CD4-positive, alpha-beta T cell treated with Interleukin-4 for 1 hour (primary cell): ENCODE measurements at places on chromosomes 2 and 18.

DNA sequence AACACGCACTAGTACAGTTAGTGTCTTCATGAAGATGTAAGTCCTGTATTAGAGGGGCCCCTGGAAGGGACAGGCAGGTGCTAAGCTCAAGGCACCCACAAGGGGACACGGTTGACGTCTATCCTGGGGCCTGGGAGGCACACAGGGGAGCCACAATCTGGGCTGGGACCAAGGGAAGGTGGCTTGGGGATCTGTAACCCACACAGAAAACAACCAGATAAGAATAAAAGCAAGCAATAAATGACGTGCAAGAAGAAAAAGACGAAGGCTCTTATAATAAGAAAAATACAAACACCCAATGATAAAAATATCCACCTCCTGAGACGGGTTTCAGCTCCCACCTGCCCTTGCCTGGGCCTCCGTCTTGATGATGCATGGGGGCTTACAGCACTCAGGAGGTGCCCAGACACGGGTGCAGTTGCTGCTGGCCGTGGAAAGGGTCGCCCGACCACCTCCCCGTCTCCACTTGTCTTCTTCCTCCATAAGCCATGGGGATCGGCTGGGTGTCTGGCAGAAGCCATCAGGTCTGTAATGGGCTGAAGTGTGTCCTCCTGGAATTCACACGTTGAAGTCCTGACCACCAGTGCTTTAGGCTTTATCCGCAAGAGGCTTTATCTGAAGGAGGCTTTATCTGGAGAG lies 73.9 kb downstream of the TWIST2 start:
- DNase-seq, result no peak

DNA sequence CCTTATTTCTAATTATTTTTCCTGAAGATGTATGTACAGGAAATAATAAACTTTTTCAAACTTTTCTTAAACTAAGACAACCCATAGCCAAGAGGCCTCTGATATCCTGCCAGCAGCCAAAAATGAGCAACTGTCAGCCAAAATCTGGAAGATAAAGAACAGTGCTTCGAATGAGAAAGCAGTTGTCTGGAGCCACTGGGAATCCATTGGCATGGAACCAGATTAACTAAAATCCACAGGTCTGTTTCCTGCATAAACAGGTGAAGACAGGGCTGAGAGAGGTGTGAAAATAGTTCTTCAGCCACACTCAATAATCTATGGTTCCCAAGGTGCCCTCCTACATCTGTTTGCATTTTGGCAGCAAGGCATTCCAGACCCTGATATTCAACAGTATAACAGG lies 1076.7 kb upstream of the PIK3C3 start:
- no peak for DNase-seq

DNA sequence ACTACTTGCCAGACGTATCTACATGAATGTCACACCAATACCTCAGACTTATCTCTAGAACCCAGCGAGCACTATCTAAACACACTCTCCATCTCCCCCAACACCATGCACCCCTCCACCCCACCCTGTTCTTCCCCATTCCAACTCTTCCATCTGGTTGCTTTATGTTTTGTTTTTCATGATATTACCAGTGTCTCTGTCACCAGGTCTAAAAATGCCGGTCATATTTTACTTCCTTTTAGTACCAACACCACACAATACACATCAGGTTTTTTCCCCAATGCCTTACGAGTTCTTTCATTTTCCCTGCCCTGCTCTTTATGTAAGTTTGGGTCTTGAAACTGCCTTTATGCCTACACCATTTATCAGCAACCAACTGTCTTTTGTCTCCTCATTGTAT lies 10.2 kb upstream of the ITGA4 start:
- DNase-seq, result no peak

- no peak for DNase-seq
These were observed 140.5 kb downstream of the LRP2 start for GRCh38 chr2:169221745-169222369.

DNA sequence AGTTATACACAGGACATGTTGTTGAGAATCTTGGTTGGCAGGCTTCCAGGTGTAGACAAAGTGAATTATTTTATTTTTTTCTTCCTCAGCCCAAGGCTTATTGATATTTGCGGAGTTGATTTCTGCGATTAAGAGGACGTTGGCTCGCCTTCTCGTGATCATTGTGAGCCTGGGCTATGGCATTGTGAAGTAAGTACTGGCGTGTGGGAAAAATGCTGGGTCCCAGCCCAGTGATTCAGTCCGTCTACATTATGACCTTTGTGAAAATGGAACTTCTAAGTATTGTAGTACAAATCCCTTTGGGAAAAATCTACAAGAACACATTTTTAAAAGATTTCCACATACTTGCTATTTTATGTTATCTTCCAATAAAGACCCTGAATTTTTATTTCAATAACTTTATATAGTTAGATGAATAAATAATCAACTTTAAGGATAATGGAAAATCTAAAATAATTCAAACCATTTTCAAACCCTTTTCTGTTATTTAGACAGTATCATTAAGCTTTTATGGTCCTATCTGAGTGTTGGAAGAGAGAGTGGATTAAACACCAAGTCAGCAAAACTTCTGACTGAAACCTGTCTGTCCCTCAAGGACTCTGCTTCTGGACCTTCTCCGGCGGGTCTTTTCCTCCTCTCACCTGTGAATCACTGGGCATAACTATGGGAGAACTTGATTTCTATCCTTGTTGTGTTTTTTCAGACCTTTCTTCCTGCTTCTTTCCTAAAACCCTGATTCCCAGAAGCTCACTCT lies 31.0 kb downstream of the TMEM87B start:
- no peak for DNase-seq

GRCh38 chr2:50746526-50746925 lies 285.4 kb downstream of the NRXN1 start:
- no peak for DNase-seq

DNA sequence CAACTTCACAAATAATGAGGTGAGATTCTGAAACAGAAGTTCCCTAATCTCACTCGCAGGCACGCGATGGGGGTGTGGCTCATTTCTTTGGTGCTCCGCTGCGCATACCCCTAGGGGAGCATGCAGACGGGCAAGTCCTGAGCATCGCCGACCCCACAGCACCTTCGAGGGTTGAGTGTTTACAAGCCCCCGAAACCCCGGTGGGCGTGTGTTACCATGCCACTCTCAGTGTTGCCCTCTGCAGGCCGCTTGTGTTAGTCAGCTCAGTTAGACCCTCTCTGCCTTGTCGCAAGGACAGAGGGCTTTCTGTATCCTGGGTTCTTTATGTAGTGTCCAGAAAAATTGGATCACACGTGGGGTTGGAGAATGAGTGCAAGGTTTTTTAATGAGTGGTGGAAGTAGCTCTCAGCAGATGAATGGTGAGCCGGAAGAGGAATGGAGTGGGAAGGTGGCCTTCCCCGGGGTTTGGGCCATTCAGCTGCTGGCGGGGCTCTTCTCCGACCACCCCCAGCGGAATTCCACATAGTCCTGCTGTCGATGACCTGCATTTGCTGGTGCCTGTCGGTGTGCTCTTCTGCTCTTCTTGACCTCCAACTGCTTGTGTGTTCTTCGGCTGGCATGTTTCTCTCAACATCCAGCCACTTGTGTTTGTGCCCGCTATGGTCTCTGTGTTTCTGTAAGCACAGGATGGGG lies 191.3 kb downstream of the RPRM start:
- DNase-seq, result no peak

DNA sequence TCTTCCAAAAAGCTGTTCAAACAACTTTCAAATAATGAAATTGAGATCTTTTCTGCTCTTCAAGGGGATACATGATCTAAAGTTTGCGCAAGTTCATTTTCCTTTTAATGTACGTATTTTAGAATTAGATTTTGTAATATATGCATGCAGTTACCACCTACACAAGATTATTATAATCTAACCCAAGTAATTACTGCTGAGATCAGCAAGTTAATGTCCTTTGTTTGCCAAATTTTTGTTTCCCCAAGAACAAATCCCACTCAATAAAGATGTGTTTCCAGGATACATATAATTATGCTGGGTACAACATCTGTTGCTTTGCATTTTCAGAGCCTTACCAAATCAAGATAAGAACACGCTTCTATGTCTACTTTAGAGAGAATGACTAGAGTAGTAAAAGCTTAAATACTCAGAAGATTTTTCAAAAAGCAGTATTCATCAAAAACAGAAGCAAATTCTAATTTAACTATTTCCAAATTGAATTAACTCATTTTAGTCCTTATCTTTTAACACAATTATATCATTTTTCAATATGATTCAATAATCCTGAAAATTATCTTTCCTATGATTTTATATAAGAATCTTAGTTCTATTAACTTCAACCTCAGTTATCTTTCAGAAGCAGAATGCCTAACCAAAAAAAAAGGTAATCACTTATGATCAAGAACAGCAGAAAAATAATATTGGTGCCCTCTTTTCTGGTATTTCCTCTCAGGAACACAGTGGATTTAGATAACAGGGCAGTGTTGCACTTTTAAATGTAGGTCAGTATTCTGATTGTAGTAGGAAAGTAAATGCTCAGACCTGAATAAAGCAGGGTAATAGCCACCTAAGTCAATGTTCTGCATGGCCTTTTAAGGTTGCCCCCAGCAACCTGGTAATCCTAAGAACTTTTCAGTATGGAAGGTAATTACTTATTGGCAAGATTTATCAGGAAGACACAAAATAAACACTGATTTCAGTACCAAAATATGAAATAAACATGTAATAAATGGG lies 28.0 kb downstream of the CERKL start:
- no peak for DNase-seq

DNA sequence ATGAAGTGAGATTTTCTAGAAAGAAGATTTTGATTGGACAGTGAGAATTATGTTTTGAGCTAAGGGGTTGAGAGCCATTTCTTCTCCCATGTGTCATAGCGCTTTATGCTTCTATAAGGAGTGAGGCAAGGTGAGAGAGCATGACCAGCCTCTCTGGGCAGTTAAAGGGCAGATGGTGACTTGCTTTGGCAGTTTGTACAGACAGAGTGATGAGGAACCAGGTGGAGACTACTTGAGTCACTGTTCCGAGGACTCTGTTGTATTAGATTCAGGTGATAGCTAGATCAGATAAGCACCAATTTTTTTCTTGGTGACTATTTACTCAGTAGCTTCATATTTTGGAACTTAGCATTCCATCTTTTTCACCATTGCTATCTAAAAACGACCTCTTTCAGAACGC lies 4.5 kb downstream of the CRIM1 start:
- no peak for DNase-seq

GRCh38 chr2:88024509-88024908 lies 8.2 kb upstream of the RNU2-63P start:
- no peak for DNase-seq

DNA sequence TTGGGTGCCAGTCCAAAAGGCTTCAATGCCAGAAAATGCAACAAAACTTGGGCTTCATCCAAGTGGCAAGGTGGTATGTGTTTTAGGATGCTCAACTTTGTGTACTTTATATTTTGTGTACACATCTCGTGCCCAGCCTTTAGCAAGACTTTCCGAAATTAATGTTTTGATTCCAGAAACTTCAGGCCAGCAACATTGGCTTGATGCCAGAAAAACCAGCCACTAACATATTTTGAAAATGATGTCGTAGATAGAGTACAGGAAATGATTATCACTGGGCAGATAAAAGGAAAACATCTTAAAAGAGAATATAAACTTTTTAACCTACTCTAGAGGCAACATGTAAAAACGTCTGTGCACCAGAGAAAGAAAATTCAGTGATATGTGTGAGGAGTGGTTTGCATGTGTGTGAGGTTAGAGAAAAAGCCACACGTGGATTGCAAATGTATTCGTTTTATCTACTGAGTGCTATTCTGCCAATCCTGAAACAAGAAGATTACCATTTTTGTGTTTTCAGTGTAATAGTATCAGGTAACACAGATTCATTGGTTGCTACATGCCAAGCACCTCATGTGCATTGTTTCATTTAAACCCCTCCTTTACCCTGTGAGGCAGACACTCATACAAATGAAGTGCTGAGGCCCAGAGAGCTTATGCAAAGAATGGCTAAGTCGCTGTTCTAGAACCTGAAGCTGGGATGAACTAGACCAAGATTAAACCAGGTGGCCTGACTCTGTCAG lies 264.8 kb downstream of the C1D start:
- no peak for DNase-seq

GRCh38 chr2:181374781-181375675 lies 82.2 kb upstream of the ITGA4 start:
- no peak for DNase-seq

DNA sequence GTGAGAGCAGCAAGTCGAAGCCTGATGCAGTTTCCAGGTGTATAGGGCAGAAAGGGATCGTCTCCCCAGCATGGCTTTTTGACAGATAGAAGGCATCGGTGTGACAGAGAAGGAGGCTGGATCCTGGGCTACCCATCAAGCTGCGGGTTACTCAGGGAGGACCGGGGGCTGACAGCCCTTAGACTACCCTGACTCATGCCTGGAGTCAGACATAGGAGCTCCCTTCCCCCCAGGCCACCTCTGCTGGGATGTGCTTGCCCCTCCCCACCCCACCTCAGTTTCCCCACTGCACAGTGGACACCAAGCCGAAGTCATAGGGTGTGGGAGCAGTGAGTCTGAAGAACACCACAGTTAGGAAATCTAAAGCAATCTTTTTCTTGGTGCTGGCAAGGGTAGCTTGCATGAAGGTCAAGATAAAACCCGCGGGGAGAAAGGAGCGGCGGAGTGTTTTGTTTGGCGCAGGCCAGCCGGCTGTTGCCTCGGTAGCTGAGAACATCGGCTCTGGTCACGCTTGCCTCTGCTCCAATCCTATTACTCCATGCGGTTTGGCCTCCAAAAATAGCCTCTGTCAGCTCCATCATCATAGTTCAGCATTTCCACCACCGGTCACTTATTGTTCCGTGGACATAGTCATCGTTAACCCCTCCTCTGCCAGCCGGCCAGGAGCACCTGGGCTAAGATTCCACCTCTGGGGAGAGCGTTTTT lies 169.2 kb upstream of the GLI2 start:
- no peak for DNase-seq

GRCh38 chr2:120400551-120400950 lies 54.6 kb downstream of the INHBB start:
- no peak for DNase-seq

DNA sequence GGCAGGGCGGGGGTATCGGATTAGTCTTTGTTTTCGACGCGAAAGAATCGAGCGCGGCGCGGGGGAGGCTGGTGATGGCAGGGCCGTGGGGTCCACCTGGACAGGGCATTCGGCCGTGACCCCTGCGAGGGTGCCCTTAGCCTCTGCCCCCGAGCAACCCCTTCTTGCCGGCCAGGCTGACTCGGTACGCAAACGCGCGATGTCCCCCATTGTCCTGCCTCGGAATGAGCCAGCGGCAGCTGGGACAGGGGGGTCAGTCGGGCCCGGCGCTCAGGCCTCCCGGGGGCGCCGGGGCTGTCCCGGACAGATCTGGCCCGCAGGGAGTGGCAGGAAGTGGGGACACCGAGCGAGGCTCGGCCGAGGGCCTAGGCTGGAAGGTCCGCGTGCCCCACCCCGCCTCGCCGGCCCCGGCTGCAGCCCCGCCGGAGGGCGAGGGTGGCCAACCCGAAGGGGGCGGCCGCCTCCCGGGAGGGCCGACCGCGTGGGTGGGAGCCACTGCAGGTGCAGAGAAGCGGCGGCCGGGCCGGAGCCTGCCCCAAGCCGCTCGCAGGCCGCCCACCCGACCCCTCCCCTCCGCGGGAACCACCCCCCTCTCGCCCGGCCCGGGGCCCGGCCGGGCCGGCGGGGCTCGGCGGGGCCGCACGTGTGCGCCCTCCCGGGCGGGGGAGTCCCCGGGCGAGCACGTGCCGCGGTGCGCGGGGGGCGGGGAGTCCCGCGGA lies at the start of gene TET3:
TET3 (plus strand) TSS at position 708 of the 719 bp plus-strand sequence. CDS start 1,494 bp downstream, outside the sequence.
- no peak for DNase-seq
